ENCODE measurements at places on chromosomes 7 and 10.

- no peak for DNase-seq
These were observed 391.7 kb upstream of the KLF6 start for GRCh38 chr10:4176500-4177281.

DNA sequence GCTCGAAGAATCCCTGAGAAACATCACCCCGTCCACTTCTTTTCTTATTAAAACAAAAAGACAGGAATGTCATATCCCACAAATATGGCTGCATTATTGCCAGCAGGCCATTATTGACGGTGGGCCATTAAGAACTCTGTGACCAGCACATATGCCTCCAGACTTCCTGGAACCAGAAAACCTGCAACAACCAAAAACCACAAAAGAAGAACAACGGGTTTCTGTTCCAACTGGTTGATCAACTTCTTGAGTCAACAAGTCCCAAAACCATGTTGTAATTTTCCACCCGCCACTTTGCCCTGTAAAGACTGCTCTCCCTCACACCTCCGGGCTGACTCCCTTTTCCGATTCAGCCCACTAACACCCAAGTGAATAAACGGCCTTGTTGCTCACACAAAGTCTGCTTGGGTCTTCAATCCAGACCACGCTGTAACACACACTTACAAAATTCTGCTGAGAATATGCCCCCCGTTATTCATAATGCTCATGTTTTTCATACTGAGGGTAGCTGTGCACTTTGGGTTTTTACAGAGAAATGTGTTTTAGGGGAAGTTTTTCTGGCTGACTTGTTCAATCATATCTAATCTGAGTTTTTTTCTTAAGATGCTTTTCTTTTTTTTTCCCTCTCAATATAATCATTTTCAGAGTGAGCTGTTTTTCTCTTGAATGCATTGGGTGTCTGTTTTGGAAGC lies 20.7 kb downstream of the ZNF107 start:
- peak; percentile 48 for DNase-seq

GRCh38 chr10:77626266-77626935 lies 11.2 kb downstream of the KCNMA1 start:
- no peak for DNase-seq

GRCh38 chr7:150923196-150923595 lies 54.9 kb downstream of the KCNH2 start:
- no peak for DNase-seq

DNA sequence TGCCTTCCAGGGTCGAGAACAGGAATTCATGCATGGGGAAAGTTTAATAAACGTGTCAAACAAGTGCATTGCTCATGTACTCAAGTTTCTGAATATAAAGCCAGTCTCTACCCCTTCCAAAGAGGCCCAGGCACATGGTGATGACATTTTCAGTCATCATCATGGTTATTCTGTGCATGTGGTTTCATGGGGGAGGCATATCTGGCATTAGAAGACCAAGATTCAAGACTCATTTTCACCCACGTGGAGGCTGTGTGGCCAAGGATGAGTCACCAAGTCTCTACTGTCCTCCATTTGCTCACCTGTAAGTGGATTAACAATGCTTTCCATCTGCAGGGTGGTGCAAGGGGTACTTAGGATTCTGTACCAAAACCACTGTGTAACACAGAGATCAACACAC lies 34.0 kb upstream of the CNPY1 start:
- DNase-seq, result peak; percentile 68

DNA sequence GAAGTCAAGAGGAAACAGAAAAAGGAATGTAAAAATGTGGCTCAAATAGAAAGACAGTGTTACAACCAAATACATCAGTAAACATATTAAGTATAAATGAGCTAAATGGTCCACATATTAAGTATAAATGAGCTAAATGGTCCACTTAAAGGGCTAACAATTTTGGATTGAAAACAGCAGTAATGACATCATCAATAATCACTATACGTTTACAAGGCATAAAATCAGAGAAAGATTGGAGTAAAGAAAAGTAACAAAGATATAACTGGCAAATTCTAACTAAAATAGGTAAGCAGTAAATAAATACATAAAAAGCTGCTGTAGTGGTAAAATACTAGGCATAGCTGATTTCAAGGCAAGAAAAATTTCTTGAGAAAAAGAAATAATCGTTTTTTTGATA lies 1298.4 kb upstream of the CELF2 start:
- DNase-seq, result no peak

DNA sequence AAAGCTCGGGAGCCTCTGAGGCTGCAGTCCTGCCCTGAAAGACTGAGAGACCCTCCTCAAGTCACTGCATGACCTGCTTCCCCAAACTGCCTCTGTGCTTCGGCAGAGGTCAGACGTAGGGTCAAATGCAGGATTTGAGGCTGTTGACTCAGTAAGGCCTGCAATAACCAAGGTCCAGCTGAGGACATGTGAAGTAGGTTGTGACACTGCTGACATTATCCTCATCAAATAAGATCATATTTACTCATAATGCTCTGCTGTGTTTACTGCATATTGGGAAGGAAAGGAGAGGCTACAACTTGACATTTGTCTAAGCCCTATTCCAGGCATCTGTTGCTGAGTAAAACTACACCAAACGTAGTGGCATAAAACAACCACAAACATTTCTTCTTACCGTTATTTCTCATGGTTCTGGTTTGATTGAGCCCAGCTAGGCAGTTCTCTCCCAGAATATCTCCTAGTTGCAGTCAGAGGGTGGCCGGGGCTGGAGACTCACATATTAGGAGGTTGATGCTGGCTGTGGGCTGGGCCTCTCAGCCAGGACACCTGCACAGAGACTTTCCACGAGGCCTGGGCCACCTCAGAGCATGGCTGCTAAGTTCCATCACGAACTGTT lies 122.1 kb upstream of the STK17A start:
- no peak for DNase-seq

DNA sequence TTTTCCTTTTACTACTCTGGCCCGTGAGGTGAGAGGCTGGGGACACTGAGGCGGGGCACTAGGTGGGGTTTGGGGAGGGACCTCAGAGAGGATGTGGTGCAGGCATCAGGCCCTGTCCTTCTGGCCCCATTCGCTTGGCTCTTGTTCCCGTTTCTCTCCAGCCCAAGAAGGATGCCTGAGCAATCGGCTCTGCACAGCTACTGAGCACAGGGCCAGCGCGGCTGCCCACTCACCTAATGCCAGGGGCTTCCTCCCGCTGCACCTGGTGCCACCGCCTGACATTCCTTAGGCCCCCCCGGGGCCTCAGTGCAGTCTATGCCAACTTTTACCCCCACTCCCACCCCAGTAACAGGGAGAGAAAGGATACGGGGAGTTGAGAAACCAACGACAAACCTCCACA lies 12.5 kb downstream of the EMX2 start:
- no peak for DNase-seq

DNA sequence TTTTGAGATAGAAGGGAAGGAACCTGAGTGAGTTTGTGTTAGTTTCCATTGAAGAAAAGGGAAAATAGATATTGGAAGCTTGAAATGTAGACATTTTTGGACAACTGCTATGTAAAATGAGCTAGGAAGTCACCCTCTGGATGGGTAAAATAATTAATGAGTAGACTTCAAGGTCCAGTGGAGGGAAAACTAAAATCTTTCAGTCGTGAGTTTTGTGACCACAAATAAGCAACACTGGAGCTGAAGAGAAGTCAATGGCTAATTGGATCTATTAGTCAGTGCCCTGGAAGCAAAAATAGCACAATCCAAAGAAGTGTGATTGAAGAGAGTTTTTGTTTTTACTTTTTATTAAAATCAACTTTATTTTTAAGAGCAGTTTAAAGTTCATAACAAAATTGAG lies 123.4 kb downstream of the MYO3A start:
- DNase-seq, result no peak

- DNase-seq, result no peak
These were observed 1071.2 kb downstream of the TYW1 start for GRCh38 chr7:68067845-68068244.

GRCh38 chr10:33355274-33355673 lies 20.8 kb upstream of the NRP1 start:
- DNase-seq, result no peak

- DNase-seq, result peak; percentile 75
These were observed 19.4 kb downstream of the KCNK18 start for GRCh38 chr10:117216611-117217195.

- no peak for DNase-seq
These were observed 9.1 kb downstream of the RPA3 start for GRCh38 chr7:7709291-7709690.

DNA sequence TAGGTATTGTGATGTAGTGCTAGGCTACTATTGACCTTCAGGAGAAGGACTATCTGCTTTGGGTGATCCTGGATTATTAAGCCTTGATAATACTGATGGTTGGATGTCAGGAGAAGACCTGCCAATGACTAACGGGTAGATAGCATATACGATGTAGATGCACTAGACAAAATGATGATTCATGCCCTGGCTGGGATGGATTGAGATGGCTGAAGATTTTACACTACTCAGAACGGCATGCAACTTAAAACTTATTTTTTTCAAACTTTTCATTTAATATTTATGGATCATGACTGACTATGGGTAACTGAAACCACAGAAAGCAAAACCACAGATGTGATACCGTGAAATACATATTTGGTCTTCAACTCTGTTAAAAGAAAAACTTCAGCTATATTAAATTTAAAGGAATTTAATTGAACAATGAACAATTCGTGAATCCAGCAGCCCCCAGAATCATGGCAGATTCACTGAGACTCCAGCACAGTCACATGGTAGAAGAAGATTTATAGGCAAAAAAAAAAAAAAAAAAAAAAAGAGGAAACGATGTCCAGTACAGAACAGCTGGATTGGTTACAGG lies 124.6 kb upstream of the CDK13 start:
- no peak for DNase-seq

GRCh38 chr7:69012149-69012548 lies 586.1 kb upstream of the AUTS2 start:
- no peak for DNase-seq

DNA sequence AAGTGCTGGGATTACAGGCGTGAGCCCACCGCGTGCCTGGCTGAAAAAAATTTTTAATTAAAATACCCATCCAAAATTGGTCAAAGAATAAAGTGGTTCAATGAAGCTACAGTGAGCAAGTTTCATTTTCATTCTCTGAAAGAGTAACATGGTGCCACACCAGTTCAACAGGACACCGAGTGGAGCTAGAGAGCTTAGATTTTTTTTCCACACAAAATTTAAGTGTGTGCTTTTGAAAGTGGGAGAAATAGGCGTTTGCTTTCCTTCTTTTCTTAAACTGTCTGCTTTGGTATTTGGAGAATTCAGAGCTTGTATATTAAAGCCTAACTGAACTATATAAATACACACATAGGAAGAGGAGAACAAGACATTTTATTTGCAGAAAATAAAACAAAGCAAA lies 43.4 kb downstream of the BPGM start:
- no peak for DNase-seq

GRCh38 chr10:80474941-80475340 lies 20.8 kb downstream of the TSPAN14 start:
- no peak for DNase-seq

DNA sequence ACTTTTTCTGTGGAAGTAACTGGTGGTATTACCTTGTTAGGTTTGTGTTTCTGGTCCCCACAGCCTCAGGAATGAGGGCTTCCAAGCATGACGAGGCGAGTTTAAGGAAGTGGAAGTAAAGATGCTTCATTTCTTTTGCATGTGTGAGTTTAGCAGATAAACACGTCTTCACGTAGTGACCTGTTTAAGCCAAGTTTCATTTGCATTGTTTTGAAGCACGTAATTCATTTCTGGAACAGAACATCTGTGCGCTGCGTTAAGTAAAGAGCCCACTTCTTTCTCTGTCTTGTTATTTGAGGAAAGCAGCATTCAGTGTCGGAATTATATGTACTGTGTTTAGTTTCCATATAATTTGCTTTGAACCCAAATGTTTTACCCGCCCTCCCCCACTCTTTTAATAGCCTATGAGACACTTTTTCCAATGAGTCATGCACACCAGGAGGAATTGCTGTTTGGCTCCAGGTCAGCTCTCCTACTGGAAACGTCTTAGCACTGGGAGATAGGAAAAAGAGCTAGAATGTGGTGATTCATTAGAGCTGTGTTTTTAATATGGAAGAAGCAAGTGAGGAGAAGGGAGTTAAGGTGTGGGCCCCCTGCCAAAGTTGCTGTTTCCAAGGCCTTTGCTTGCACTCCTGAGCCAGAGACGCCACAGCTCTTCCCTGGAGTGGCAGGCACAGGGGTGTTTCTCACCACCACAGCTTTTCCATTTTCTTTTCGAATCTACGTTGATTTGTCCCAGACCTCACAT lies 36.7 kb downstream of the BTBD16 start:
- no peak for DNase-seq

DNA sequence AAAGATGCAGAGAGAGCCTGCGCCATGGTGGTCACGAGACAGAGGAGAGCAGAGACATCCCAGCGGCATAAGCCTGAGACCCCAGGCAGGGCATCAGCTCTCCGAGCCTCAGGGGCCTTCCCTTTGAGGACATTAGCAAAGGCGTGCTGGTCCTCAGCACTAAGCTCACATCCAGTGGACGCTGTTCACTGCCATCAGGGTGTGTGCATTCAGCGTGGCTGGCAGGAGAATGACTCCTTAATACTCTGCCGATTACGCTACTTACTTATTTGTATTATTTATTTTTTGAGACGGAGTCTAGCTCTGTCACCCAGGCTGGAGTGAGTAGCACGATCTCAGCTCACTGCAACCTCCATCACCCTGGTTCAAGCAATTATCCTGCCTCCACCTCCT lies 290.2 kb downstream of the KLF6 start:
- DNase-seq, result no peak

- DNase-seq, result no peak
These were observed 437.0 kb downstream of the SUGCT start for GRCh38 chr7:40571796-40572195.

DNA sequence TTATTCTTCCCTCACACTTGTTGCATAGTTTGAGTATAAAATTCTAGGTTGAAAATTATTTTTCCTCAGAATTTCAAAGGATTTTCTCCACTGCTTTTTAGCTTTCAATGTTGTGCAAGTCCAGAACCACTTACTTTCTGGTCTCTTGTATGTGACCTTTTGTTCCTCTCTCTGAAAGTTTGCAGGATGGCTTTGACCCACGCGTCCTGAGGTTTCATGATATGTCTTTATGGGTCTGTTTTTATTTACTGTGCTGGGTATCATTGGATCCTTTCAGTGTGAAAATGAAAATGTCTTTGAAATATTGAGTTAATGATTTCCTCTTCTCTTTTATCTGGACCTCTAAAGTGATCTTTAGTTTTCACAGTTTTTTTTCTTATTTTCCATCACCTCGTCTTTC lies 38.5 kb downstream of the C1GALT1 start:
- DNase-seq, result no peak

GRCh38 chr10:12834116-12834665 lies 167.3 kb downstream of the CCDC3 start:
- no peak for DNase-seq
